Astrocyte of the cerebellum (primary cell): ENCODE measurements at places on chromosomes 1 and 21.

GRCh38 chr1:40625076-40625475, 40.4 kb downstream of the RIMS3 start:
- no peak for DNase-seq

DNA sequence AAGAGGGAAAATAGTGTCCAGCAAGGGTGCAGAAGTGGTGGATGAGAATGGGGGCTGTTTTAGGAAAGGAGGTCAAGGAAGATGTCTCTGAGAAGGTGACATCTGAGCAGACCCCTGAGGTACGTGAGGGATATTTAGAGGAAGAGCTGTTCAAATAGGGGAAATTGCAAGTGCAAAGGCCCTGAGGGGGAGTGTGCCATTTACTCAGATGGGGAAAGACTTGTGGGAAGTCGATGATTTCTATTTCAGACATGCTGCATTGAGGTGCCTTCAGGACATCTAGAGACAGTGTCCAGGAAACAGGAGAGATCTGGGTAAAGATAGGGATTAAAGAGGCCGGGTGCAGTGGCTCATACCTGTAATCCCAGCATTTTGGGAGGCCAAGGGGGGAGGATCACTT, 10.4 kb upstream of the ADGRB2 start:
- no peak for DNase-seq

DNA sequence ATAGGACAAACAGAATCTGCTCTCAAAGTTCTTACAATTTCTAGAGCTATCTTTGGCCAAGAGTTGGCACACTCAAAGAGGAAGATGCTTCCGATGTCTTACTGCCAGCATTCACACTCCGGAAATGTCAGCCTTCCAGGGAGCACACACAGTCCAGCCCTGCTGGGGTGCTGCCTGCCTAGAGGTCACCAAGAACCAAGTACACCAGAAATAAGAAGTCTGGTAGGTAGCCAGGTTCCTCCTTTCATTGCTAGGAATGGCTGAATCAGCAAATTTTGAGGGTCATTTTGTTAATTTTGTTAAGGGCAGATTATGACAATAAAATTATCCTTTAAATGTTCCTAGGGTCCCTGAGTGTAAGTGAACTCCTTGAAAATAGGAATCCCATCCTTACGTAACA, 77.5 kb downstream of the PLPP3 start:
- no peak for DNase-seq

- no peak for DNase-seq
Measured at GRCh38 chr1:6574025-6574620, 5.7 kb upstream of the ZBTB48 start.

DNA sequence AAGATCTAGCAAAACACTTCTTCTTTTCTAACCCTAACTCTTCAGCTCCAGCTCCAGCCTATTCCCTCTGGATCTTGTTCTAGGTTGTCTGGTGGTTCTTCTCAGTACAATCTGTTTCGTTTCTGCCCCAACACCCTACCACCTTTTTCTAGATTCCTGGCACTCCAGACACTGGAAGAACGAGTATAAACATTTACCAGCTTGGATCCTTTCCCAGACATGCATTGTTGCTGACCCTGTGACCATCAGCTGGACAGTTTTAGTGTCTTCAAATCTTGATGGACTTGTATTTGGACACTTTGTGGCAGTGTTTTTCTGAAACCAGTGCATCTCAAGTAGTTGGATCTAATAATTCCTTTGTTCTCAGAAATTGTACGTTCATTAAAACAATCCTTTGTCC, 30.6 kb upstream of the CACNA1E start:
- DNase-seq, result no peak
